ENCODE measurements at places on chromosomes 5 and 9. TPM values are rescaled to one million over a fixed set of nuclear protein-coding genes. Genes with fewer than 3 reads are reported as not detected.

- DNase-seq, result no peak
Observed at GRCh38 chr9:127828262-127829031, 25.8 kb downstream of the FPGS start.

DNA sequence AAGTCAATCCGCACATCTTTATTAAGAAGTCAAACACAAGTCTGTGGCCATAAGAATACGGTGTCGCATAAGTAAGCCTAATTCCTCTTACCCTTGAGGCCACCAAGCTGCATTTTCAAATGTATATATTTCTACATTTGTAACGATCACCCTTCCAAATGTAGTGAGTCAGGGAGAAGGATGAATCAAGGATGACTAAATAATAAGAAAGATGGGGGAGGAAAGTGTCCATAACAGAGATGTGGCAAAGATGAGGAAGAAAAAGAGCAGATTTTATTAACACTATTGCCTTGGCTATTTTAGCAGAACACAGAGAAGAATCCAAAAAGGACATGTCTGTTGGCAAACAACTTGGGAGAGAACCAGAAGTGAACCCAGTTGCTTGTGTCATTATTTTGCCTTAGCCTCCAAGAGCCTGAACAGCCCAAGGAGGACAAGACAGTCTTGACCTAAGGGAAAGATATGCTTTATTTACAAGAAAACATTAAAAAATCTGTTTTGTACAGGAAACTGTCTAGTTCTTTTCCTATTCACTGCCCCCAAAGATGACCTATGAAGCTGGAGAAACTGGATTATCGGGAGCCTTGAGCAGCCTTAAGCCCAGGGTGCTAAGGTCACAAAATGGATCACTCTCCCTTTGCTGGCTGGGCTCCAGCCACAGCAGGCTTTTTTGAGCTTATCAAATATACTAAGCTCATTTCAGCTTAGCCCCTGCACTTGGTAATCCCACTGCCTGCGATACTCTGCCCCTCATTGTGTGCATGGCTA lies 101.5 kb downstream of the PLCXD3 start:
- no peak for DNase-seq

DNA sequence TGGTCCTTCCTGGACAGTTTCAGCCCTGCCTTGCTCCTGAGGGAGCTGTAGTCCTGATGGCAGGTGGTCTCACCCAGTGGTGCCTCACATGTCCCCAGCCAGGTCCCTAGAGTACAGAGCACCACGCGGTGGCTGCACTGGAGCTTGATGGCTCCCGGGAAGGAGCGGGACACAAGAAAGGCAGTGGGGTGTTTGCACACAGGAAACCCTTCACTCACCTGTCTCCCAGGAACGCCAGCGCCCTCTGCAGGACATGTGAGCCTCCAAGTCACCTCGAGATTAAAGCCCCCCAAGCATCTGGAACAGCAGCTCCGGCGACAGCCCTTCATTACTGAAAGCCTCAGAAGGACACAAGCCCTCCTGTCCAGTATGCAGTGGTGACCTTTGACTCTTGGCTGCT lies 19.9 kb upstream of the TMEM250 start:
- no peak for DNase-seq

STKLD1 gene
- 1.9 TPM for total RNA-seq

DNA sequence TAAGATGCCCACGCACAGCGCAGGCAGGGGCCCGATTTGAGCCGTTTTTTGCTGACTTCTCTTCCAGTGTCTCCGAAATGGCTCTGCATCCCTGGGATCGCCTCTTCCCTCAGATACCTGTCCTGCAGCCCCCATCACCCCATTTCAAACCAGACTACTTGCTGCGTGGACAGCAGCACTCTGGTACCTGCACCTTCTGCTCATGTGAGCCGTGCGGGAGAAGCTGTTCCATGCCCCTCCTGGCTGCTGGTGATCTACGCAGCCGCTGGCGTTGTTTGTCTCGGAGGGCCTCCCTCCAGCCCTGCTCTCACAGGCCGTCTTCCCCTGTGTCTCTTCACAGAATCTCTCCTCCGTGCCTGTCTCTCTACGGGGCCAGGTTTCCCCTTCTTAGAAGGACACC lies 13.4 kb downstream of the CEP72 start:
- DNase-seq, result peak; percentile 56

ZNF189 gene
- 17.9 TPM for total RNA-seq

MARCOL gene
- not detected for total RNA-seq

DNA sequence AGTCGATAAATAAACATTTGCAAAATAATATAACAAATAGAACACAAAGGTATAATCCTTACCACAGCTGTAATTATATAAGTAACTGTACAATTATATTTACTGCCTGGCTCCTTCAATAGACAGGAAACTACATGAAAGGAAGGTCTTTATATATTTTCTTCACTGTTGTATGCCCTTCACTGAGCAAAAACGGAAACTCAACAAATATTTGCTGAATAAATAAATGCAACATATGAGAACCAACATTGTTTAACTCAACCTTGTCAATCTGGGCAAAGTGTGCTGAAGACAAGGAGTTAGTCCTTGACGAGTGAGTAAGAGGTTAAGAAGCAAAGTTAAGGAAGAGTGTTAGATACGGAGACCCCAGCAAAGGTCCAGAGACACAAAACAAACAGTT lies 22.6 kb downstream of the PSMD5 start:
- DNase-seq, result no peak

DNA sequence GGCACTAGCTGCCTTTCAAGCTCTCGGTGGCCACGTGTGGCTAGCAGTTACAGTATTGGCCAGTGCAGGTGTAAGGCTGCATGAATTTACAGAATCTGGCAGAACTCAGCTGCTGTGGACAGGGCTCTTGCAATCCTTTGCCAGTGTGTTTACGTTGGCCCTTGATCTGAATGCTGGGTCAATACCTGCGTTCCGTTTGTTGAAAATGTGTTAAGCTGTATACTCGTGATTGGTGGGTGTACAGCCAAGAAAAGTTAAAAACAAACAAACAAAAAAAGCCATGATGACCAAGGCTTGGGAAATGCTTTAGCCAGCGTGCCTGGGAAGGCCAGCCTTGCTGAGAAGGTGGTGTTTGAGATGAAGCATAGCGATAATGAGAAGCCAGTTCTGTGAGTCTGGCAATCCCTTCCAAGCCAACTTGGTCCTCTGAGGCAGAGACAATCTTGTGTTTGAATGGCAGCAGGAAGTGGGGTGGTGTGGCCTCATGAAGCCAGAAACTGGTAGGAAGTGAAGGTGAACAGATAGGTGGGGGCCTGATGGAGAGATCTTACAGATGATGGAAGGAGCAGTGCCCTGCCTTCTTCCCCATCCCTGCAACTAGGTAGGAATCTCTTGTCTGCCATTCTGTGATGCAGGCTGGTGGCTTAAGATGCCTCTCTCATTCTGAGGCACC lies 820 bp upstream of the CFAP90 start:
- no peak for DNase-seq

DNM1 gene
- 87.0 TPM for total RNA-seq

GRCh38 chr9:77547106-77547730 lies 100.9 kb downstream of the GNA14 start:
- no peak for DNase-seq

TMOD1 gene
- total RNA-seq, result 1.3 TPM

SMIM33 gene
- not detected for total RNA-seq

DNA sequence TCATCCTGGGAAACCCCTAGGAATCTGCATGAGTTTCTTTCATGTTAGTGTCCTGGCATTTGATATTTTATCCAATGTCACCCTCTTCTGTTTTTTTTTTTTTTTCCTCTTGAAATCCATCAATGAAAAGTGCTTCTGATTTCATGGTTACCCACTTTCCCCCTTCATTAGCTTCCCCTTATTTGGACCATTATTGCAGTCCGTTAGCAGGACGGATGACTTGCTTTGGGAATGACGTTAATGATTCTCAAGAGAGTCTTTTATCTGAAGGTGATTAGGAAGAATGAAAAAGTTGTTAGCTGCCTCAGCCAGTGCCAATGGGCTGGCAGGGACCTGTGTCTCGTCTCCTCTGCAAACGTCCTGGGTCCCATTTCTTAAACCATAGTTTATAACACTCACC lies 134.7 kb downstream of the SEMA6A start:
- no peak for DNase-seq

- no peak for DNase-seq
Observed at GRCh38 chr5:168611165-168611564, 32.0 kb upstream of the PANK3 start.
